ENCODE measurements at places on chromosomes 1 and 21. TPM values are rescaled to one million over a fixed set of nuclear protein-coding genes. Genes with fewer than 3 reads are reported as not detected.

GRCh38 chr1:15011160-15011559, 142.4 kb upstream of the TMEM51 start:
- no peak for DNase-seq
- H3K4me3 ChIP-seq: no peak overlapping the region
- no peaks in the 10 kb centered on the region for H3K36me3 ChIP-seq
- no peak overlapping the region for H3K27ac ChIP-seq
- peaks cover 32% of the 10 kb centered on the region for H3K4me1 ChIP-seq

DNA sequence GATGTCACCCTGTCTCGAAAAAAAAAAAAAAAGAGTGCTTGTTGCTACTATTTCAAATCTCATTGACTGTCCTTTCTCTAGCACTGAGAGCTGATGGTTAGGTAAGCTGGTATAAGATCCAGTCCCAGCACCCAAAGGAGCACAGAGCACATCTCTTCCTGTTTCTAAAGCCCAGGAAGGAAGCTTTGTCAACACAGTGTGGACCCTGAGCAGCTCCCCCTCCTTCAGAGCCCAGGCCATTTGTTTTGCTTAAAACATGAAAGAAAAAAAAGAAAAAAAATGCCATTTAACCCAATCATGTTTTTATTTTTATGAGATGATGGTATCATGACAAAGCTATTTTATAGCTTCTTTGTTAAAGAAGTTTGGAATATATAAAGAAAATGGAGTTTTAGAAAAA, 184.1 kb upstream of the DUSP10 start:
- no peaks in the 10 kb centered on the region for H3K27me3 ChIP-seq
- H3K4me1 ChIP-seq: no peaks in the 10 kb centered on the region
- H3K36me3 ChIP-seq: no peaks in the 10 kb centered on the region

DNA sequence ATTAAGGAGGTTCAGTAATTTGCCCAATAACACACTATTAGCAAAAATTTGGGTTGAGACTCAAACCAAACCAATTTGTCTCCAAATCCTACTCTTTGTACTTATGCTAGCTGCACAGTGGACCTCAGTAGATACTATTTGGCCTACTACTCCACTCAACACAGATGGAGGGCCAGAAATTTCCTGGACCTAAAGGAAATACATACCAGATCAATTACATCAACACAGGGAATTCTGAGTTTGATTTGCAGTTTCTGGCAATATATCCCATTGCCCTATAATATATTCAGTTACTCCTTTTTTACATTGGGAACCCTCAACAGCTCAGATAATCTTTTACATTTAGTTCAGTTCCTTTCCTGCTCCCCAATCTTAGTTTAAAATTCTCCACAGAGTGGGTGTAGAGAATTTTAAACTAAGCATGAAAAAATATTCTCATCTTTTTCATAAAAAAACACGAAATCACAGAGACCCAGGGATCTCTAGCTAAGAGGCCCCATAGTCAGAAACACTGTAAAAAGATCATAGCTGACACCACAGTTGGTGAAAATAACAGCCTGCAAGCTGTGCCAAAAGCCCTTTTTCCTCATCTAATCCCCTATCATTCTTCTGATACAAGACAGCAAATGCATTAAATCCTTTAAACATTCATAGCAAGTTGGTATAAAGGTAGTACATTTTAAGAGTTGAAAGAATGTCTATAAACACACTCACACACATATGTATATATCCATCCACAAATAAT, 317.7 kb upstream of the ESRRG start:
- DNase-seq: no peak
- no peaks in the 10 kb centered on the region for H3K27me3 ChIP-seq
- H3K4me1 ChIP-seq: no peaks in the 10 kb centered on the region
- no peaks in the 10 kb centered on the region for H3K36me3 ChIP-seq

GRCh38 chr1:44903011-44903680, 60.1 kb upstream of the PTCH2 start:
- H3K27me3 ChIP-seq: no peaks in the 10 kb centered on the region
- H3K4me1 ChIP-seq: peaks cover 17% of the 10 kb centered on the region

Gene CAMSAP2
- total RNA-seq: 39.7 TPM

Gene FGR
- 8.0 TPM for total RNA-seq

Gene SYCP1
- not detected for total RNA-seq

Gene LENEP
- not detected for total RNA-seq
